ENCODE measurements at places on chromosomes 5 and 9.

DNA sequence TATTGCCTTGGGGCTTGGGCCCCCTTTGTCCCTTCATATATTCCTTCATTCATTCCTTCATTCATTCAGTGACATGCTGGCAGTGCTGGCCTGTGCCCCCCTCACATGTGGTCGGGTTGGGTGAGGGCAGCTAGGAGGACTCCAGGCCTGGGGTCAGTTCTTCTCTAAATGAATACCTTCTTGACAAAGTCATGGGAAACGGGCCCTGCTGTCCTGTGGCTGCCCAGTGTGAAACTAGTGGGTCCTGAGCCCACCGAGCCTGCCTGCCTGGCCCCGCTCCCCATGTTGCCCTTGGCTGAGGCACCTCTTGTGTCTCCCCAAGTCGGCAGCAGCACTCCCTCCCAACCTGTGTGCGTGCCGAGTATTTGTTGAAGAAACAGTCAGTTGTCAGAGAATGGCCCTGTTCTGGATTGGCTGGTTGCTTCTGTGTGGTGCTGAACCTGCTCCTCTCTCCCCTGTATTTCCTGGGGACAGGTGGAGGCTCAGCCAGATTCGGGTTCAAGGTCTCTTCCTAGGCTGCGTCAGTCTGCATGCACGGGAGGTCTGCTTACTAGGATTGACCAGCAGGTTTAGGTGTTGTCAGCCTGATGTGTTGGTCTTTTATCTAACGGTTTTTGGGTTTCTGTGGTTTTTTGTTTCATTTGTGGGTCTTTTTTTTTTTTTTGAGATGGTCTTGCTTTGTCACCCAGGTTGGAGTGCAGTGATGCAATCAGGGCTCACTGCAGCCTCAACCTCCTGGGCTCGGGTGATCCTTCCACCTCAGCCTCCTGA is 3.0 kb upstream of the CEL start:
- no peak for DNase-seq

- DNase-seq = no peak
Measured at GRCh38 chr5:60295423-60295822, 401.9 kb upstream of the PDE4D start.

DNA sequence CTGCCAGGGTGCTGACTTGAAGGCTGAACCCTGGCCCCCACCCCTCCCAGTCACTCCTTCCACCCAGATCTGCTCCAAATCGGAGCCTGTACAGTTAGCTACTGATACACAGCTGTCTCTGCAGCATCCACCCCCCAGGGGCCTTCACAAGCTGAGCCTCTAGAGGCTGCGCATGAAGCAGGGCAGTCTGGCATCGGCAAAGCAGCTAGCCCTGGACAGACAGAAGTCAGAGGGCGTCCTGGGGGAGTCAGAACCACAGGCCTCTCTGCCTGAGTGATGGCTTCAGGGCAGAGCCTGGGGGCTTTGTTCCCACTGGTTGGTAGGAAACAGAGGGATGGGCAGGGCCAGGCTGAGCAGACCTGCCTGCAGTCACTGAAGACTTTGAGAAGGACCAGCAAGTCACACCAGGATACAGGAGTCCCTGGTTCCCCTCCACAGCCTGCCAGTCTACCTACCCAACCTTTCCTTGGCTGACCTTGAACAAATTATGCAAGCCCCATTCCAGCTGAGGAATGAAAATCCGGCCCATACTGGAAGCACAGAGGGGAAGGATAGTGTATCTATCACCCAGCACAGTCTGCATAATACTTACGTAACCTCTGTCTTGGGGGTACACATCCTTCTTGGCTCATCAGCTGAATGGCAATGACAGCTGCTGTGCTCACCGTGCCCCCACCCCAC is 8.8 kb downstream of the VDAC1 start:
- DNase-seq = no peak

GRCh38 chr9:72280913-72281500 is 84.0 kb downstream of the ZFAND5 start:
- DNase-seq = peak; percentile 14

- no peak for DNase-seq
Measured at GRCh38 chr9:127067603-127068220, 54.7 kb downstream of the ANGPTL2 start.

DNA sequence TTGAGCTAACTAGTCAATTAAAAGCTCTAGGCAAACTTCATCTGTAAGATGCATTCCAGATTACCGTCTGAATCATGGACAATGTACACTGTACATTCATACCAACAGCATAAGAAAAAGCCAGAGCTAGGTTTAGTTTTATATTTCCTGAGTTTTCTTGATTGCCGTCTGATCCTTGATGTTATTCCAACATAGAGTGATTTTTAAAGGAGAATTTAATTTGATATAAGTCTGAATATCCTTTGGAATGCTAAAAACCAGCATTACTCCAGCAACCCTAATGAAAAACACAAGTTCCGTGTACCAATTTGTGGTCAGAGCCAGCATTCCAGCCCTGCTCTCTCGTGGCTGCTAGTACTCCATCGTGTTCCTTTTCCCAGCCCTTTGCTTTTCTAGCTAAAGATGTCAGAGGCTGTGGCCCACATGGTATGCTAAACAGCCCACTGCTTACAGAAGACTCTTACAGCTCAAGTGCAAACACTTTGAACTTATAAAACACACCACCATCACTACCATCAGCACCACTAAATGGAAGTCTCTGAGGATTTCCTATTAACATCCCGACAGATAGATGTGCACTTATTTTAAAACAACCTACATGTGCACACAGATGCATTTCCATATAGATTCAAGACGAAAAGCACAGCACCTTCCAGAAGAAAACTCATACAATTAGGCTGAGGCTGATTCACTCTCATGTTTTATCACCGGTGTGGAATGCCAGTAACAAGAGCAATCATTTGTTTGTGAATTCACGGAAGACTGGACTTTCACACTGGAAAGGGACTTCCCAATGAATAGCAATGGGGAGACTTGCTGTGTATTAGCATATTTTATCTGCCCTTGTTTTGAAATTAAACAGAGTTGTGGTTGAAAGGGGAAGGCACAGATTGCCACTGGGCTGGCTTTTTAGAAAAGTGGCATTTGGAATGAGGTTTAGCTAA is 246.9 kb upstream of the GAS1 start:
- peak; percentile 93 for DNase-seq

GRCh38 chr5:102231693-102232619 is 64.1 kb downstream of the SLCO4C1 start:
- DNase-seq = no peak

DNA sequence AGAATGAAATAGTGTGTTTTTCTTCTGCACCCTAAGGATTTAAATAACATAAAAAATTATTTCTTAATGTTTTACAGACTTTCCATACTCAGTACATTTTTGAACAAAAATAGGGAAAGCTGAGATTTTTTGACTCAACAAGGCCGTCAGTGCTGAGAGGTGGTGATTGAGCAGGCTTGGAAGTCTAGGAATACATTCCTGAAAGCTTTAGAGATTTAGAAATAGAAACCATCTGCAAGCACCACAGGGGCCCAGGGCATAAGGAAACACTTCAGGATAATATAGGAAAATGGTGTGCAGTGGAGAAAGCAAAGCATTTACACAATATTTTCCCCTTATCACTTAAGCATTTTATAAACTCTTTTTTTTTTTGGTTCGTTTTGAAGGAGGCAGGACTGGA is 5.2 kb downstream of the BASP1 start:
- DNase-seq = no peak

DNA sequence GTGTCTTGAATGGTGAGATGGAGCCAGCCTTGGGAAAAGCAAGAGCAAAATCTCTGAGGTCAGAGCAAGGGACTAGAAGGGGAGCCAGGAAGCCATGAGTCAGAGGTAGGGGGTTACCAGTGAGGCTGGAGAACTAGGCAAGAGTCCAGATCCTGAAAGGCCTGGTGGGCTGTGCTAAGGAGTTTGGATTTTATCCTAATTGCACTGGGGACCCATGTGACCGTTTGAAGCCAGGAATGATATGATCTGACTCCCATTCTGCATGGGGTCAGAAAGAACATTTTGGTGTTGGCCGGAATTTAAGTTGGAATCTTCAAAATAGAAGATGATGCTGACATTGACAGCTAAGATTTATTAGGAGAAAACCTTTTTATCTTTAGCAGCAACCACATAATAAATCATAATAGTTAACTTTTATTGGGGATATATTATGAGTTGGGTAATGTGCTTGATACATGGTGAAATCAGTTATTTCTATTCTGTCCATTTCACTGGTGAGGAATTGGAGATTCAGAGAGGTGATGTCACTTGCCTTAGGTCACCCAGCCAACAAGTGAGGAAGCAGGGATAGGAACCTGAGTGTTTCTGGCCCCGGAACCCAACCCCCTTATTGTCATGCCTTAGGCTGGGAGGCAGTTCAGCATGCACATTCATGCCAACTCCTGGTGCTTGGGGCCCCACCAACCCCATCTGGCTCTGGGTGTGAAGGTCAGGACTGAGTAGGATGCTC is 61.5 kb upstream of the RARS1 start:
- DNase-seq = no peak

DNA sequence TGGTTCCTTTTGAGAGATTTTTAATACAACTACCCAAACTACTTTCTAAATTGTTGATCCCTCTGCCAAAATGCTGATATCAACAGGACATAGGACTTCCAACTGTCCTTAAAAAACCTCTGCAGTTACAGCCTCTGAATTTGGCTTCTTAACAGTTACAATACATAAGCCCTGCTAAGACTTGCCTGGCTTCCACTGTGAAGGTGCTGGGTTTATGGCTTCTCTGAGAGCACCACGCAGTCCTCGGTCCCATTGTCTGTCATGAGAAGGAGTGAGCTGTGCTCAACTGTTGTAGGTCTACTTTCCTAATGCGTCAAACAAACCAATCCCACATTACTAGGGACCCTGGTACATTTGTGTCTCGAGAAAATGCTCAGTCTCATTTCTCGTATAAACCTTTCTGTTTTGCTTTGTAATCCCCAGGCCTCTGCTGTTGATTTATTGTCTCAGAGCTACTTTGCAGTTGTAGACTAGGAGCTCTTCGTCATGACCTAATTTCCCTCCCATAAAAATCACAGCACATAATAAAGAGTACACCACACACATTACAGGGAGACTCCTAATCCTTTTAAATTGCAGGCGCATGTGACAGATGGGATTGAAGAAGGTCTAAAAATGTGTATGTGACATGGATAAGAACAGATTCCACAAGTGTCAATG is 274.9 kb downstream of the NR3C1 start:
- DNase-seq = no peak

DNA sequence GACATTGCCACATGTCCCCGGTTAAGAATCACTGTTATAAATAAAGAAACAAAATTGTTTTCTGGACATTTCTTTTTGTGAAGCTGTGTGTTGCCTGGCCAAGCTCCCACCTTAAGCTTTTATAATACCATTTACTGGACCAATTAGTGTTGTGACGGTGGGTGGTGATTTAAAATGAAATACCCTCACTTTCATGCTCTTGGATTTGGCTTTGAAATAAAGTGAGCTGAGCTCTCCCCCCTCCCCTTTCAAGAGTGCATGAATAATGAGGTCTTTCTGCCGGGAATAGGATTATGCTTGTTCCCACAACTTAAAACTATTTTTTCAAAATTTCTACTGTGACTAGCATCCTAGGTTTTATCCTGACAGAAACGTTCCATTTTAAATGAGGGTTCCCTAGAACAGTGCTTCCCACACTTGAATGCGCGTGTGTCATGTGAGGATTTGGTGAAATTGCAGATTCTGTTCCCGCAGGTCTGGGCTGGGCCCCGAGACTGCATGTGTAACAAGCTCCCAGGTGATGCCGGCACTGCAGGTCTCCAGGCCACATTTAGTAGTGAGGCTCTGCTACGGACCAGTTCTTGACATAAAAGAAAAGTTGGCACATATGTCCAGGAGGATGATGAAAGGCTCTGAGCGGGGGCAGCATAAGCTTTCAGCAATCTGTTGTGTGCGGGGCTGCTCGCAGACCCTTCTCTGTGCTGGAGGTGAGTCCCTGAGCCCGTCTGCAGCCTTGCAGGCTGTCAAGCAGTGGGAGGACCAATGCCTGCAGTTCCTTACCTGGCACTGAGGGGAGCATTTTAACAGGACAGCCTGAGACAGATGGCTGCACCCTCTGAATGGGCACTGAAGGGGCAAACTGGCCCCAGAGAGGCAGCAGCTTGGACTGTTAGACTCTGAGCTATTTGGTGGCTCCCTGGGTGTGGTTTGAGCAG is 24.4 kb downstream of the IQGAP2 start:
- DNase-seq = no peak

DNA sequence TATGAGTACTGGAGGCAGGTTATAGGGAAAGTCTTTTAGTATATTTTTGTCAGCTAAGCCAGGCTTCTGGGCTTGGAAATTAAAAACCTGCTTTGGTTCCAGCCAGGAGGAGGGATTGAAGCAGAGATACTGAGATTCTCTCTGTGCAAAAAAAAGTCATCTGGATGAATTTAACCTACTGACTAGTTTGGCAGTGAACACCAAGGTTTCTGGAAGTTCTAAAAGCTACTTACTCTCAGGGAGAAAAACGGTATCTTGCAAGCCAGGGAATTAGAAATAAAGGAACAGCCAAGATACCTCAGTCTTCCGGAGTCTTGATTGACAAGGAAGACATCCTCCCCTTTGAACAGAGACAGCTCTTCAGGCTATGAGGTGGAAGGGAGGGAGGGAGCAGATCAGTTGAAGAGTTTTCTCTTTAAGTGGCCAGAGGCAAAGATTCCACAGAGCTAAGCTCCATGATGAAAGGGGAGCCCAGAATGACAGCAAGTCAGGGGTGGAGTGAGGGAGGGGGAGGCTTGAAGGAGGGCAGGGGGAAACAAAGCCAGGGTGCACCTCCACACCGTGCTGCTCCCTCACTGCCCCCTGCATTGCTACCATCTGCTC is 8.3 kb upstream of the ZBTB34 start:
- no peak for DNase-seq

DNA sequence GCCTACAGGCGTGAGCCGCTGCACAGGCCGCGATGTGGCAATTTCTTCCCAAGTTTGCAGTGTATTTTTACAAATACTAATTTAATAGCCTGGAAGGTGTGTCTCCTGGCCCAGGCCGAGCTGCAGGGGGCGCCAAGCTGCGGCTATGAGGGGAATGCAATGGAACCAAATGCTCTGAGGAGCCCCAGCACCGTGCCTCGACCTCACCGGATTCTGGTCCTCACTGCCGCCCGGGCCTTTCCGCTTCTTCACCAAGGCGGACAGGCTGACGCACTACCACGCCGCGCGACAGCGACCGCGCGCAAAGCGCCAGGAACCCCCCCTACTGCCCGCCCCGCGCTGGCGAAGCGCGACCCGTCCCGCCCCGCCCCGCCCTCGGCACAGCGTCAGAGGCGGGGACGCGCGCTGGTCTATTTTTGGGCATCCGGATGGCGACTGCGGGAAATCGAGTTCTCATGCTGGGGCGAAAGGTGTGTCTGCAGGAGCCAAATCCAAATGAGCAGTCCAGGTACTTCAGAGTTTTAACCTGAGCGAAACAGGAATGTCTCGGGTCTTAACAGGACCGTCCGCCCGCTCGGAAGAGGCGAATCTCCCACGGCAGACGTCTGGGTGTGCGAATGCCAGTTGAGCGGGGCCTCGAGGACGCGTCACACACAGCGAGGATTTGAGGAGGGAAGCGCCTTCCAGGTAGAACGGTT is 31.7 kb upstream of the PRXL2C start:
- DNase-seq = peak; percentile 22

DNA sequence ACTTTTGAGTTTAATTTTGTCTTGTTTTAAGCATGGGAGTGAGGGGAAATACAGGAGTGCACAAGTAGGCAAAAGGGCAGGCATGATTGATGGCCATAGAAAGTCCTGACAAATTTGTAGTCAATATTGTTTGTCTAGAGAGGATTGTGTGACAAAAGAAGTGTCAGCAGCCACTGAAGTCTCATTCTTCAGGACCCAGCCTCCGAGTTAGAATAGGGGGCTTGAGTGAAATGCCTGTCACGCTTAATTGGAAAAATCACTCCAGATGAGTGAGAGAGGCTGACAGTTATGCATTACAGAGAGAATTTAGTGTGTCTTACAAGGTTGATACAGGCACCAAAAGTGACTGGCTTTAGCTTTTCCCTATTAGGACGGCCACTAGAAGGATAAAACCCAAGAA is 81.9 kb upstream of the RPS23 start:
- DNase-seq = no peak

Measured in BJ (cell line).